ENCODE measurements at places on chromosomes 3 and 15.

- no peak for DNase-seq
Observed at GRCh38 chr15:27815035-27815434, 284.1 kb downstream of the OCA2 start.

GRCh38 chr3:186983659-186984058 lies 53.3 kb downstream of the ST6GAL1 start:
- no peak for DNase-seq

GRCh38 chr3:61814674-61815073 lies 253.3 kb downstream of the PTPRG start:
- no peak for DNase-seq

- DNase-seq: no peak
Observed at GRCh38 chr3:141846050-141846433, 30.4 kb upstream of the ATP1B3 start.

DNA sequence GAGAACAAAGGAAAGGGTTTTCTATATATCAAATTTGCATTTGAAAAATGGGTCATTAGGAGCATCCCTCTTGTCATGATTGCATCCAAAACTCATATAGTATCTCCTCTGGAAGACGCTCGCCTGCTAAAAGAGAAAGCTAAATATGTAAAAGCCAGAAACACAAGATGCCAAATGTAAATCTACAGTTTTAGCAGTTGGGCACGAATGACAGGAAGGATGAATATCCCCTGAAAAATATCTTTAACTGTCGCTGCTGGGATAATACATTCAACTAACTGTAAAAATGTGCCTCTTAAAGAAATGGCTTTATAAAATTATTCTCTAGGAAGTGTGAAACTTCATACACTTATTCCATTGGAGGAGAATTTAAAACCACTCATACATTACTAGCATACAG lies 101.7 kb downstream of the DCLK3 start:
- DNase-seq: no peak

GRCh38 chr3:10474275-10474646 lies 31.1 kb downstream of the ATP2B2 start:
- DNase-seq: no peak

- DNase-seq: no peak
Observed at GRCh38 chr15:44207643-44208042, 12.6 kb upstream of the FRMD5 start.

- no peak for DNase-seq
Observed at GRCh38 chr15:35136321-35137189, 51.5 kb upstream of the NANOGP8 start.

DNA sequence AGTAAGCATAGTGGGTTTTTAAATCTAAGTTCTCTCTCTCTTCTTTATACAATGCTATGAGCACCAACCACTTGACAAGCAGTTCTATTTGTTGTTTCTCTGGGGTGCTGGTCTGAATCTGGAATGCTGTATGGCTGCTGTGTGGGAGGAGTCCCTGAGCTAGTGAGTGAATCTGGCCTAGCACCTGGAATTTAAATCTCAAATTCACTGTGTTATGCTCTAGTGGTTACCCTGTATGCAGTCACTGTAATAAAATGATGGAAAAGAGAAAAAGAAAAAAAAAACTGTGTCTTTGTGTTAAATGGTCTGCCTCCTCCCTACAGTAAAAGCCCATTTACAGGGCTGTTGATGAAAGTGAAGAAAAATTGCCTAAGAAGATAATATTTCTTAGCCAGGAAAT lies 155.0 kb downstream of the ATP8B4 start:
- DNase-seq: no peak

- DNase-seq: no peak
Observed at GRCh38 chr3:156619376-156619775, 55.0 kb upstream of the TIPARP start.

GRCh38 chr3:27312044-27312668 lies 57.0 kb downstream of the NEK10 start:
- DNase-seq: peak; percentile 74

DNA sequence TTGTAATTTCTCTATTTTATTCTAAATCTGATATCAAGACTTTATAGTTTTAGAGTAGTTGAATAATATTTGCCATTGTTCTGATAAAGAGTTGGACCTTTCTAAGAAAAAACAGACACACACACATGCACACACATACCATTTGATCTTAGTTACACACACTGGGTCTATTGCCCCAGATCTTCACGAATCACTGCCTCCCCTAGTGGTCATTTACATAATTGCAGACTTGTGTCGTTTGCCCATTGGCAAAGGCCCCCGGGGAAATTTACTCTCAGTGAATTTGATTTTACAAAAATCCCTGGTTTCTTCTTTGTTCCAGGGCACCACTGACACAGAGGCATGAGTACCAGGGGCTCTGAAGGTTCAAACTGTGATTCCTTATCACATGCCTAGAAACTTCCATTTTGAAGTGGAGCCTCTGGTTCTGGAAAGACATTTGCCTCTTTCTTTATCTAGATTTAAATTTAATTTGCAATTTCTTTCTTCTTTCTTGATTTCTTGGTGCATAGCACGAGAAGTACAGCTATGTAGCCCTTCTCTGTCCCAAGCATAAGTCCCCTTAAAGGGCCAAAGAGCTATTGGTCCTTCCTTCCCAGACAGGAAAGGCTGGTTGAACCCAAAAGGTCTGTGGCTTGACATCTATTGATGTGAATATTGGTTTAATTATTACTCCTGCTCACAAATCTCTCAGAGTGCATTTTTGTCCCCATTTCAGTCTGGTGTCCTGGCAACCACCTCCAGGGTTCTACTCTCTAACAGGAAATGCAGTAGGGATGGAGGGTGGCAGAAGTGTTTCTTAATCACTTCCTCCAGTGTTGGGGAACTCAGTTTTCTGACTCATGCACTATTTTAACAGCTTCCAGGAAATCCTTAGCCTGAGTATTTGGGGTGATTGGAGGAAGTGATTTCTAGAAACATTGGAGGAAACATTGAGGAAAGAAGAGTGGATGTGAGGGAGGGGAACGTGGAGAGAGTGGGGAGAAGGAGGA lies 32.4 kb upstream of the SLC6A11 start:
- DNase-seq: peak; percentile 49

GRCh38 chr3:187274977-187275338 lies 16.6 kb downstream of the MASP1 start:
- DNase-seq: peak; percentile 79

DNA sequence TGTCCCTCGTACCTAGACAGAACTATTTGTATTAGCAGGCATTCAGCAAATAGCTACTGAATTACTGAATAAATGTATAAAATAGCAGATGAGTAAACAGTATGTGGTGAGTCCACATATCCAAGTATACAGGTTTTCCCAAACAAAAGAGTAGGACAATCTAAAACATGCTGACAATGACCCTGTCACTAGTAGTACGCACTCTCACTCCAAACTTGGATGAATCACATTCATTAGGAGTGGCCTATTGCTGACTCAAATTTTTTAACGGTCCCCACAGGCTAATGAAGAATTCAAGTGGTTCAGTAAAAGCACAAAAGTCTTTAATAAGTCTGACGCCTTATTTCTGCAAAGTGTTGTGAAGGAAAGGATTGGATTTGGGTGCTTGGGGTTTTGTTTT lies 449.3 kb upstream of the THBS1 start:
- no peak for DNase-seq

DNA sequence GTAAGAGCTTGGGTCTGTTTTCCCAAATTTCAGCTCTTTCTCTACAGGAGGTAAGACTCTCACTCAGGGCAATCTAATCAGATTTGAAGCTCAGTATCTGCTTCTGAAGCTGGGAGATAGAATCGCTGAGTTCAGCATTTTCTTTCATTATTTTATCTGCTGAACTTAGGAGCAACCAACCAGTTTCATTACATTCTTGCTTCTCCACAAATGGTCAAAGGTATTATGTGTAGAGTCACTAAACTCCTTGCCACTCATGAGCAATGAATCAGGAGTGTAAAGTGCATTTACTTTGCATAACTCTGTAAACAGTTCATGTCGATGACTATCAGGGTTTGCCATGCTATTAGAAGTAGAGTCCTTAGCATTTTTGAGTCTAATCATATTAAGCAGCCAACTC lies 249.4 kb downstream of the CHL1 start:
- DNase-seq: no peak

GRCh38 chr3:159844801-159845261 lies 143.8 kb upstream of the IL12A start:
- DNase-seq: no peak

DNA sequence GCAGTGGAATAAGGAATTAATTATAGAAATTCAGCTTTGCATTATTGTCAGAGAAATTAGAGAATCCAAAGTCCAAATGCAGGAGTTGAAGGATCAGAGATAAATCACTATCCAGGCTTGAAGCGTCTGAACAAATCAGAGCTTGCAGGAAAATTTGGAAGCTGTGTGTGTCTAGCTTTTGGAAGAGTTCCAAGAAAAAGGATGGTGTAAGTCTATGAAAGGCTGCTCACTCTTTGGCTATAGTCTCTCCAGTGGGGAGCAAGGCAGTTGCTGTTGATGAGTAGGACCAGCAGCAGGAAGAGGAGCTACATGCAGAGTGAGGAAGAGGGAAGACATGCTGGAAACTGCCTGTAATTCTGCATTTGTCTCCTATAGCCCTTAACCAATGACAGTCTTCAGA lies 464.3 kb upstream of the GRM7 start:
- DNase-seq: no peak

DNA sequence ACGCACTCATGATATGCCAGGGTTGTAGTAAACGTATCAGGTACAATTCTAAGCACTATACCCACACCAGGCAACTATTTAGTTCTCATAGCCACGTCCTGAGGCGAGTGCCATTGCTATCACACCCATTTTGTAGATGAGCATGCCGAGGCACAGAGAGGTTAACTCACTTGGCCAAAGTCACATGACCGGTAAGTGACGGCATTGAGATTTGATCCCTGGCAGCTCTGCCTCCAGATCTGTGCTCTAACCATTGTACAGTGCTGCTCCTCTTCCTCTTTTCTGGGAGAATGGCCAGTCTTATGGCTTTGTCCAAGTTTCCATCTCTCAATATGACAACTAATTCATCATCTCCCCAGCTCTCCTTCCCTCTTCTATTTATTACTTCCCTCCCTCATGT lies 18.9 kb upstream of the ATP2B2 start:
- DNase-seq: no peak

DNA sequence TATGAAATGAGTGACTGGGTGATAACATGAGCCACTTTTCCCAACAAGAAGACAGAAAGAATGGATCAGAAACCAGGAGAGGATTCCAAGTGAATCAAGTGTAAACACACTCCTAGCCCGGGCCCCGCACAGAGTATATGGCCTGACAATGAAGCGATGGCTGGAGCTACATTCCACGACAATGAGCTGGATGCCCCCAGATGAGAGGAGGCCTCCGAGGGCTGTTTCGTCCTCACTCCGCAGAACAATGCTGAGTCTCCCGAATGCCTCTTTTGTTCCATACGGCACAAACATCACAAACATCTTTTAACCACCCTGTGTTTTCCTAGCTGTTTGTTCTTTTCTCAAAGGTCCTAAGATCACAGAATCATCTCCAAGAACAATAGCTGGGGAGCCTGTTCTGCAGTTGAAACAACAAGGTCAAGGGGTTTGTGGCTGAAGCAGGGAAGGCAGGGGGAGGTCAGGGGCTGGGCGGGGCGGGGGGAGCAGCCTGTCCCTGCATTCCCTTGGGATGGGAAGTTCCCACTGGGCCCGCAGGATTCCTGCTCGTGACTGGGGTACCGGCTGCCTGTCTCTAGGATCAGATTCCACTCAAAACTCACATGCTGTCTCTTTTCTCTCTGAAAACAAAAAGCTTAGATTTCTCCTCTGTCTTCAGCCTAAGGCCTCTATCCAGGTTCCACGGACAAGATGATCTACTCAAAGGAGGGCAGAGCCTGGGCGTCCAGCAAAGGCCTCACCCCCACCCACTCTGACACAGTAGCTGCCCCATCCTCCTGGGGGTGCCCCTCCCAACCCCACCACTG lies 151.3 kb downstream of the XXYLT1 start:
- peak; percentile 75 for DNase-seq

DNA sequence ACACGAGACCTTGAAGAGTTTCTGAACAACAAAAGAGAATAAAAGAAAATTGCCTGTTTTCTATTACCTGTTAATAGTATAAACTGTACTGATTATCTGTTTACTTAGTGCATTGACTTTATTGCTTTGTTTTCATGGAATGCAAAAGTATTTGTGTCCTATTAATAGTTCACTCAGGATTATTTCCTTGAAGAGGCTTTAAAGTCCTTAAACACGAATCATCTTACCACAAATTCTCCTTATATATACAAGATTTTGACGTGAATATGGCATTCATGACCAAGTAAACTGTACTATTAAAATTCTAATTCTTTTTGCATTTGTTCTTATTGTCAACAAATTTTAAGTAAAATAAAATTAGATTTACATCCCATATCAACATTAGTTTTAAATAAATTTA lies 513.0 kb downstream of the NTRK3 start:
- DNase-seq: no peak

- no peak for DNase-seq
Observed at GRCh38 chr3:164732166-164732565, 346.1 kb downstream of the SI start.

DNA sequence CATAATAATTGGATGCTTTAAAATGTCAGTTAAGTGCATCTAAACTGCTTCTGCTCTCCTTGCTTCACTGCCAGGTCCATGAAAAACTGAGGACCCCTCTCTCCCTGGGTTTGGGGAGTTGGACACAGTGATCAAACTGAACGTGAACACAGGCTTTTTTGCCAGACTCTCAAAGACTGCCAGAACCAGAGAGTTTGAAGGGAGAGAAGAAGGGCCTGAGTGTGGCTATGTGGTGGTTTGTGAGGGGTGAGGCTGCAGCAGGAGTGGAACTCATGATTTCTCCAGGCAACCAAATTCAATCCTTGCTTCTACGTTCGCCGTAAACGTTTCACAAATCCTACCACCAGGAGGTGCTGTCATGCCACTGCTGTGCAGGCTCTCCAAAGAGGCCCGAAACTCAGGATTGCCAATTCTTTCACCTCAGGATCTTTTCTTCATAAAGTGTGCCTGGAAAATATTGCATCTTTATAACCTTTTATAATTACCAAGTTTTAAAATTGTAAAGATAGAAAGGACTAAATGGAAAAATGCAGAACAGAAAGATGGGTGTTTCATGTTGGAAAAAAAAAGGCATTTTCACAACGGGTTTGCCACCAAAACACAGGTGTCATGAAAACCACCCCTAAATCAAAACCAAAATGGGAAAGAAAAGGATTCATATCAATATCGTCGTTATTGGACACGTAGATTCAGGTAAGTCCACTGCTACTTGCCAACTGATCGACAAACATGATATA lies 19.7 kb downstream of the TM4SF4 start:
- DNase-seq: peak; percentile 86

- DNase-seq: no peak
Observed at GRCh38 chr3:180358179-180358578, 243.8 kb upstream of the TTC14 start.

All from iPS-NIHi11 (cell line).